ENCODE measurements at places on chromosomes 7 and 10.

DNA sequence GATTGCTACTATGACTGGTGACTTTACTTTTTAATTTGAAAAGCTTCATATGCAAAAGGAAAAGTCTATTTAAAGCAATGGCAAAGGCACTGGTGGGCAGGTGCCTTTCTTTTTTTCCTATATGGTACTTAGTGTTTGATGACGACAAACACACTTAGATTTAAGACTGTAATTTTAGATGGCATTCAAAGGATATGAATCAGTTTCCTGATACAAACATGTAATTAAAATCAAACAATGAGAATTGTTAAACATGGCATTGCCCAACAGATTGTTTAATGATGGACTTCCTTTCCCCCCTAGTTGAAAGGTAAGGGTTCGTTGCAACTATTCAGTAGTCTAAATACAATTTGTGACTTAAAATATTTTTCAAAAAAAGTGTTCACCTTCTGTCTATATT is 106.5 kb upstream of the SEMA3C start:
- no peak for DNase-seq

DNA sequence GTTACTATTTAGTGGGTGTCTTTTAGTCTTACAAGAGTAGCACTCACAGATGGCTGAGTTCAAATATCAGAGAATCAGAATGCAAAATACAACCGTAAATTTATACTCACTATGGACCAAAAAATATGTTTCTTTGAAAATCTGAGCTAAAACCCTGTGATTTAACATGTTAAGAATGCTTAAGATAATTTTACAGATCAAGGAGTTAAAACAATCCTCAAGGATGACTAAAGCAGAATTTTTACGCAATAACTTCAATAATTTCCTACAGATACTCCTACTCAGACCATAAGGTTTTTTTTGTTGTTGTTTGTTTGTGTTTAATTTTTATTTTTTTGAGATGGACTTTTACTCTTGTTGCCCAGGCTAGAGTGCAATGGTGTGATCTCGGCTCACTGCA is 47.9 kb upstream of the CCDC6 start:
- DNase-seq = no peak

DNA sequence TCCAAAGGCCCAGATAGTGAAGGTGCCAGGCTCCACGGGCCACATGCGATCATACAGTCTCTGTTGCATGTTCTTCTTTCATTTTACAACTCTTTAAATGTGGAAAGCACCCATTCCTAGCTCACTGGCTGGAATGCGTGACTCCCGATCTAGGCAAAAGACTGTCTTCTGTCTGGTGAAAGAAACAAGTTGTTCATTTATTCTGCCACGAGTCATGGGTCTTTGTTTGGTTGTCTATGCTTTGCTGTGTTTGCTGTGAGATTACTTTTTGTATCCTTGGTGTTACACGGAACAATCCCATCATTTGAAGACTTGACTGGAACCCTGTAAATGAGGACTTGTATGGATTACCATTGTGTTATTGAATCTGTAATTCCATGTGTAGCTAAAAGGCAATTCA is 41.9 kb downstream of the NPVF start:
- no peak for DNase-seq

DNA sequence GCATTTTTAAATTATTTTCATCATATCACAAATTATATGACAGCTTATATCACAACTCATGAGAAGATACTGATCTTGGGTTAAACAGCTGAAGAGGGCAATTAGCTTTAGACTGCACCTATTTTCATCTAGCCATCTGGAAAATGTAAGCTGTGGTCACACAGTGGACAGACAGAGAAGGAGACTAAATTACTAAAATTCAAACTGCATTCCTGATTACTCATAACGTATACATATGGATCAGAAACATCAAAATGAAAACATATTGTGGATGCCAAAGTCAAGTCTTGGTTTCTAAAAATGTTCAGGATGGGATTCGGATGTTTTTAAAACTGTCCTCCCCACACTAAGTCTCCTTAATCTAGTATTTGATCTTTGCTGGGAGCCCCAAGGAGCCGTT is 6.6 kb downstream of the BBIP1 start:
- no peak for DNase-seq

DNA sequence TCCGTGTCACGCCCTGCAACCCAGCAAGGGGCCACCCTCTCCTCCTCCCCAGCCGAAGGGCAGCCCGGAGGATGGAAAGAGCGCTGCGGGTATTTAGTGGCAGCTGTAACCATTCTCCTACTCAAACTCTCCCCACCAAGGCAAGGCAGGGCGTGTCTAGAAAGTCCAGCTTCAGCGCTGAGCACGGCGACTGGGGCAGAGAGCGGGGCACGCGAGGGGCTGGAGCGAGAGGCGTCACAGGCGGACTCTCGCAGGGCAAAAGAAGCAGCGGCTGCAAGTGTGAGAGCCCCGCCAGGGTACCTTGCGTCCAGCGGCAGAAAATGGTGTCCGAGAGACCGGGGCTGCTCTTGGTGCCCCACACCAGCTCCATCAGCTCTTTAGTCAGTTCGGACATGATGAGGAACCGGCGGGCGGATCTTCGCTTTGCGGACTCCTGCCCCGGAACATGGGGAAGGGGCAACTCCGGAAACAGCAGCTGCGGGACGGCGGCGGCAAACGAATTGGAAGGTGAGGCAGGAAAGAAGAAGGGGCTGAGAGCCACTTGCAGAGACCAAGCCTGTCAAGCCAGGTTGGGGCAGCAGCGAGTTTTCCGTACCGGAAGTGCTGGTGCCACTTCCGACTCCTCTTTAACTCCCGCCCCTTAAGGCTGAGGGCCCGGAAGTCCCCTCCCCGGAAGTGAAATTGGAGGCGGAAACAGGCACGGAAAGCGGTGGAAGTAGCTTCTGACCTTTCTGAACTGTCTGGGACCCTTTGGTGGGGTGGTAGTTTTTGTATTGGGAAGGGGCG is at the start of gene MINDY3:
TSS of gene MINDY3 (minus strand) at position 602 of the 786 bp plus-strand sequence. CDS start at position 394, 208 bp downstream.
- DNase-seq = peak; percentile 83

DNA sequence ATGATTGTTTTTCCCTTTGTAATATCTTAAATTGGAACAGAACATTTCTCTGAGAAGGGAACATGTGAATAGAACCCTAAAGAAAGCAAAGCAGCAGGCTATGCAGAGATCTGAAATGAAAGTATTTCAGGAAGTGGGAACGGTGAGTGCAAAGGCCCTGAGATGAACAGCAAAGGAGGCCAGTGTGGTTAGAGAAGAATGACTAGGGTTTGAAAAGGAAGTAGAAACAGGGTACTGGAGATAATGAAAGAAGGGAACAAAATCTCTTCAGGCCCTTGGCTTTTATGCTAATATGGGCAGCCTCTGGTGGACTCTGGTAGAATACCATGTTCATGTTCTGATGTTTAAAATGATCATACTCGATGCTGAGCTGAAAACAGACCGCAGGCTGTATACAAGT is 22.2 kb downstream of the ARHGAP21 start:
- DNase-seq = no peak

Data from HepG2 (cell line).